ENCODE measurements at places on chromosomes 6 and 20. TPM values are rescaled to one million over a fixed set of nuclear protein-coding genes. Genes with fewer than 3 reads are reported as not detected.

The TNFRSF6B gene
- 31.0 TPM for polyA plus RNA-seq

The FOXC1 gene
- 0.99 TPM for polyA plus RNA-seq

The RIN2 gene
- polyA plus RNA-seq = 24.3 TPM

The TRIM38 gene
- polyA plus RNA-seq = 2.9 TPM

The GSTA2 gene
- 30.4 TPM for polyA plus RNA-seq

The MUC22 gene
- not detected for polyA plus RNA-seq
